ENCODE measurements at places on chromosomes 6 and 20. TPM values are rescaled to one million over a fixed set of nuclear protein-coding genes. Genes with fewer than 3 reads are reported as not detected.

TUBE1 gene
- 22.3 TPM for total RNA-seq

RPP21 gene
- 81.3 TPM for total RNA-seq

NKAIN2 gene
- 2.6 TPM for total RNA-seq

TFAP2C gene
- 2.8 TPM for total RNA-seq

DEFB132 gene
- 0.10 TPM for total RNA-seq

LPA gene
- 0.21 TPM for total RNA-seq

SLC25A27 gene
- 0.77 TPM for total RNA-seq

LIN28B gene
- total RNA-seq: 5.8 TPM

PTK7 gene
- total RNA-seq: 240 TPM

BIRC7 gene
- total RNA-seq: 9.0 TPM

SYCP2L gene
- 2.4 TPM for total RNA-seq

ID4 gene
- total RNA-seq: 0.10 TPM

TGM3 gene
- total RNA-seq: not detected

PGM3 gene
- total RNA-seq: 55.2 TPM

BPIFB2 gene
- total RNA-seq: not detected
